T-helper 2 cell treated with Interferon-gamma antibody and Interleukin-4, amounts not matched to agents 5 μg/mL and 100 μg/mL, for 36 hours (primary cell): ENCODE measurements at places on chromosomes 2 and 18.
A peak's percentile ranks its signal among the peaks of the same experiment; 100 is the strongest.

DNA sequence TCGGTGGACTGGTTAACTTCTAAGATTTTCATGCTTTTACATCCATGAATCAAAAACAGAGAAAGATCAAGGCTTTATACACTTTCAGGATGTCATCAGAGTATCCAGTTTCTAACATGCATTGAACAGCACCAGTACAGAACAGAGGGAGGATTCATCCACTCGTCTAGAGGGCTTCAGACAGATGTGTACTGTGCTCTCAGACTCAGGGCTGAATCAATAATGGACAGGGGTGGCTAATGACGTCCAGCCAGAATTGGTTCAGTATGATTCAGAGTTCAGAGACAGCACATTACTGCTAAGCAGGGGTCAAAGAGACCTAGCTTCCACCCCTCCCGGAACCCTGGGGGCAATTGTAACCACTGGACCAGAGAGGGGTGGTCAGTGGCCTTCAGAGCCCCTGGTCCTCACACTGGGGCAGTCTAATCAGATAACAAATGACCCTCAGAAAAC lies 37.3 kb downstream of the RNU4ATAC start:
- no peak for DNase-seq

DNA sequence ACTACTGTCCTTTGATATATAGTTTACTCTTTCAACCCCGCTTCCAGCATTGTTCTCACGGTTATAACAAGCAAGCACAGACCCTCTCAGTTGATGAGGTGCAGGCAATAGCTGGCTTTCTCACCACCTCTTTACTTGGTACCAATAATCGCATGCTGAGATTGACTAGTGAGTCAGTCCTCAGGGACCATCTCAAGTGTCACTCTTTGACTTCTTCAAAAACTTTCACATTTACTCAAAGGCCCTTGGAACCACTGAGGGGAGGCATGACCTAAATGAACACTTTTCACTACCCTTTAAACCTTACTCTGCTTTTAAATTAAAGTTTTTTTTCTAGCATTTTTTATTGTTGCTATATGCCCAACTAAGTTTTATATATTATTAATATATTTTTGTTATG lies 101.8 kb downstream of the DAW1 start:
- no peak for DNase-seq

- no peak for DNase-seq
Measured at GRCh38 chr2:176147800-176148496, 3.4 kb upstream of the HOXD4 start.

GRCh38 chr2:107278672-107279071 lies 392.7 kb upstream of the ST6GAL2 start:
- no peak for DNase-seq

GRCh38 chr2:34670482-34670881 lies 1071.4 kb upstream of the FAM98A start:
- DNase-seq = no peak

- no peak for DNase-seq
Measured at GRCh38 chr2:148483665-148484064, 160.9 kb upstream of the EPC2 start.

- no peak for DNase-seq
Measured at GRCh38 chr2:9821805-9822445, 21.3 kb upstream of the TAF1B start.

DNA sequence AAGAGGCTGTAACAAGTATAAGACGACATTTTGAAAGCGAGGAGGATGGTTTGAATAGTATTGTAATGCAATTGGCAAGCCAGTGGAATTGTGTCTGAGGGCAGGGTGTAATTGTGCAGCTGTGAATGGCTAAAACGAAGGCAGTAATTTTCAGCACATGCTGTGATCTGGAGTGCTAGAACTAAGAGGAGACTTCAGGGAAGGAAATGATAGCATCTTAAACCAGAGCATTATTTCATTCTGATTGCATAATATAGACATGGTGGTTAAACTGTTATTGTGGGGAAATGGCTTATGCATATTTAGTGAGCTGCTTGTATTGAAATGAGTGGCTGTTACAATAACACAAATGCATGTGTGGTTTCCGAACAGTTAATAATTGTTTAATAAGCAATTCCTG lies 36.3 kb downstream of the THSD7B start:
- DNase-seq = no peak

- no peak for DNase-seq
Measured at GRCh38 chr2:47897883-47898731, 8.2 kb downstream of the FBXO11 start.

GRCh38 chr2:236663287-236664101 lies 93.9 kb downstream of the ACKR3 start:
- no peak for DNase-seq

DNA sequence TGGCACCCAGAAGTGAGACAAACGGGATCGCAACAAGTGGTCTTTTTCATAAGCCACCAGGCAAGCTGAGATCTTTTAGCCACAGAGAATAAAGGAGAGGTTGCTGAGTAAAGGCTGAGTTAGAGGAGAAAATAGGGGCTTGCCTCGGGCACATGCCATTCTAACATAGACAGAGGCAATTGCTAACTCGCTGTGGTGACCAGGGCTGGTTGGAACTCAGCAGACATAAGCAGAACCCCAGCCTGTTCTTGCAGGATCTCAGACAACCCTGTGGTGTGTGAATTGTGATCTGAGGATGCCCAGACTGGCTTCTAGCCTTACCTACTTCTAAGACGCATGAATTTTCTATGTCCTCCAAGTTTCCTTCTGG lies 300.2 kb downstream of the CDCA7 start:
- no peak for DNase-seq

- DNase-seq = no peak
Measured at GRCh38 chr2:45769854-45770576, 118.5 kb downstream of the PRKCE start.

DNA sequence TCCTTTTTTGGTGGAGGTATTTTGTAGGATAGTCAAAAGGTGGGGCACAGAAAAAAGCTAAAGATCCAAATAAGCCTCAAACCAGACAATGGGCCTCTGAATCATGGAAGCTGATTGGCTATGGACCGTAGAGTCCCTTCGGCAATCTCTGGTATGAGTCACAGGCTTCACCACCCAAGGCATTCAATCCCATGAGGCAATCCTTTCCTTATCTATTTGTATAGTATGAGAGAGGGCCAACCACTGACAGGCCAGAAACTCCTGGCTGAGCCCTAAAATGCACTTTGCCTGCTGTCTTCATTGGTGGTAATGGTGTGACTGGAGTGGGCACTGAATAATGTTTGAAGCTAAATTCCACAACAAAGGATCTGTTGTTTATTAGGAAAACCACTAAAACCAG lies 38.7 kb upstream of the MEX3C start:
- peak; percentile 17 for DNase-seq

DNA sequence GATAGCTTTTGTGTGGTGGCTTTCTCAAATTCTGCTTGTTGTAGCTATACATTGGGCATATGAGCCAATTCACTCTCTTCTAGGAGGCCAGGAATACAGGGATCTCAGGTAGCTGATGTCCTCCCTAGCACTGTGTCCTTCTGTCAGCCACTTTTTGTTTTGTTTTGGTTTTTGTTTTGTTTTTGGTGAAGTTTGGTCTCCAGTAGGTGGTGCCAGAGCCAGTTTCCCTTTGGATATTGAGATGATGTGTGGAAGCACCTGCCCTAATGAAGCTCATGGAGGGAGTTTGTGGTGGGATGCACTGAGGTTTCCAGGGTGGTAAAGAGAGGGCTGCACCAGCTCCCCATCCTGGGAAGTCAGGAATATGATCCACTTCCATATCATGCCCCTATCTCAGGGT lies 100.5 kb upstream of the VWC2L start:
- DNase-seq = no peak

- no peak for DNase-seq
Measured at GRCh38 chr2:191631754-191632153, 46.2 kb upstream of the NABP1 start.

- no peak for DNase-seq
Measured at GRCh38 chr2:240156435-240157146, 16.1 kb upstream of the OTOS start.

DNA sequence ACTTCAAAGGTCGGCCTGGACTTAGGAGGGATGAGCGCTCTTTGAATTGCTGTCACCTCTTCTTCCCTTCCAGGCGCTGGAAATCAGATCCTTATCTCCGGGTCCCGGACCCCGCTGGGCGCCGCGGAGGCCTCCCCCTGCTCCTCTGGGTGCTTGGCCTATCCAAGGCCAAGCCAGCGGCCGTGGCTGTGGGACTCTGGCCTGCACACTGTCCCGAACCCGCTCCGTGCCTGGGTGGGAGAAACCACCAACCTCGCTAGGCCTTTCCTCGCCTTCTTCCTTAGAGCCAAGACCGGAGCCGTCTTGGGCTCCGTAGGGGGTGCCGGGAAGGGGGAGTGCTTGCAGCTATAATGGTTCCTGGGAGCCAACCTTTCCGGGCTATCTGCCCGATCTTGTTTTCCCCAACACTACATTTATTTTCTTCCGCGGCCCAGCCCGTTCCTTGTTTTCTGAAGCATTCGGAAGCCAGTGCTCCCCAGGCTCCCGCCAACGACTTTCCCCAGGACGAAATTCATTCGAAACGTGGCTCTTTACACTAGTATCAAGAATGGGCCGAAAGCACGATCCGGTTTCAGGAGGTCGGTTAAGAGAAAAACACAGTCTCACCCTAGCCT lies 2.4 kb downstream of the OSR1 start:
- no peak for DNase-seq

DNA sequence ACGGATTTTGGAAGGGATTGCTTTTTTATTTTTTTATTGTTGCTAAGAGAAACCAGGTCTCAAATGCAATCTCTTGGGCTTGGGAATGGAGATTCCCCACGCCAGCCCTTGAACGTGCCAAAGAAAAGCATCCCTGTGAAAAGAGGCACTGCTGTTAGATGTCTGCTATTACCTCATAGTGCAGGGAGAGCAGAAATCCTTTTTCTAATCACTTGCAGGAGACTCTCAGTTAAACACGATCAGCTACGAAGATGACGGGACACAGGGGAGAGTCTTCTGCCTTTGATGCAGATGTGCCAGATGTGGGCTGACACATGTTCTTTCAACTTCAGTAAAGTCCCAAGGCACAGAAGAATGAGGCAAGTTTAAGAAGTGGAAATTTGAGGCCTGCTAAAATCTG lies 381.6 kb upstream of the TRIB2 start:
- no peak for DNase-seq

DNA sequence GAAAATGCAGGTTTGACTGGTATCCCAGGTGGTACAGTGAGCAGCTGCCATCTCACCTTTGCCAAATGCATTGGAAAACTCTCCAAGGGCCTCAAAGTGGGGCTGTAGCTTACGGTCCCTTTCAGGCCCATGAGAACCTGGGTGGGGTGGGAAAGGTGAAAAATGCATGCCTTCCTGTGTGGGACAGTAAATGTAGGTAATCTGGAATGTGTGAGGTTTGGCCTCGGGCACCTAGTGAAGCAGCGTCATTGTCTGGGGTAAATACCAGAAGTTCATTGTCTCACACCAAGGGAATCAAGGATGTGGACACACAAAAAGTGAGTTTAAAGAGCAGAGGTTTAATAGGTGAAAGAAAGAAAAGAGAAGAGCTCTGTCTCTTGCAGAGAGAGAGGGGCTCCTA lies 36.6 kb downstream of the TIMM21 start:
- no peak for DNase-seq
